ENCODE measurements at places on chromosomes 11 and 22.

GRCh38 chr11:47127213-47127612 is 49.5 kb downstream of the ARFGAP2 start:
- DNase-seq = no peak

DNA sequence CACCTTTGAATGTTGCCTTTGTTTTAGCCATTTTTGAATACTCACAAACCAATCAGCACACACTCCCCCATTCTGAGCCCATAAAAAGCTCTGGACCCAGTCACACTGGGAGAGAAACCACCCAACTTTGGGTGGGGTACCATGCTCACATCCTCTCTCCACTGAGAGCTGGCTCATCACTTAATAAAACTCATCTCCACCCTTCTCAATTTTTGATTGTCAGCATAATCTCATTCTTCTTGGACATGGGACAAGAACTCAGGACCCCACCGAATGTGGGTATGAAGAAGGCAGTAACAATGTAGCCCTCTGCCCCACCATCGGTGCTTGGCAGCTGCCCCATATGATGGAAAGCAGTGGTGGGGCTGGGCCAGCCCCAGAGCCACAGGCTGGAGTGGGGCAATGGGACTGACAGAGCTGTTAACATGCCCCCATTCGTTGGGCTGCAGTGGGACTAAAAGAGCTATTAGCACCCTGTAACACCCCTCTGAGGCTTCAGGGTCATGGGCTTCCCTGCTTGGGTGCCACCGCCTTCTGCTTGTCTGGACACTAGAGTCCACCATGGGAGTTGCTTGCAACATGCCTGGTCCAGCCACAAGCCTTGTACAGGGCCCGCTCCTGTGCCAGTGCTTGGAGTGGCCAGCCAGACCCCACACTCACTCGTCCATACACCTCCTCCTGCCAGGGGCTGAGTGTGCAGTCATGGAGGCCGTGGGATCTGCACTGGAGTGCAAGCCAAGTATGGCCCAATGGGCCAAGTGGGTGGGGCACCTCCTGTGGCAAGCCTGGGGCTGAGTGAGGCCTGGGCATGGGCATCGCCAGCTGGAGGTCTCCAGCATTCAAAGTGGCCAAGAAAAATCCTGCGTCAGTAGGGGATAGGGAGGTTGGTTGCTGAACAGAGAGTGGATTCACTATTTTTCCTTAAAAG is 471.1 kb downstream of the TBC1D22A start:
- no peak for DNase-seq

DNA sequence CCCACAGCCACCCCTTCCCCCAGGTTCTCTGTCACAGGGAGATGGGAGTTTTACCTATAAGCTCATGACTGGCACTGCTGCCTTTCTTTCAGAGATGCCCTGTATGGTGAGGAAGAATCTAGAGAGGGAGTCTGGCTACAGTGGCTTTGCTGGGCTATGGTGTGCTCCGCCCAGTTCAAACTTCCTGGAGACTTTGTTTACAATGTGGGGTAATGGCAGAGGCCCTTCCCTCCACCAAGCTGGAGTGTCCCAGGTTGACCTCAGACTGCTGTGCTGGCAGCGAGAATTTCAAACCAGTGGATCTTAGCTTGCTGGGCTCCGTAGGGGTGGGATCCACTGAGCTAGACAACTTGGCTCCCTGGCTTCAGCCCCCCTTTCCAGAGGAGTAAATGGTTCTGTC is 143.5 kb downstream of the MSANTD4 start:
- DNase-seq = no peak

- DNase-seq = no peak
Observed at GRCh38 chr22:20955548-20955947, 11.5 kb upstream of the AIFM3 start.

DNA sequence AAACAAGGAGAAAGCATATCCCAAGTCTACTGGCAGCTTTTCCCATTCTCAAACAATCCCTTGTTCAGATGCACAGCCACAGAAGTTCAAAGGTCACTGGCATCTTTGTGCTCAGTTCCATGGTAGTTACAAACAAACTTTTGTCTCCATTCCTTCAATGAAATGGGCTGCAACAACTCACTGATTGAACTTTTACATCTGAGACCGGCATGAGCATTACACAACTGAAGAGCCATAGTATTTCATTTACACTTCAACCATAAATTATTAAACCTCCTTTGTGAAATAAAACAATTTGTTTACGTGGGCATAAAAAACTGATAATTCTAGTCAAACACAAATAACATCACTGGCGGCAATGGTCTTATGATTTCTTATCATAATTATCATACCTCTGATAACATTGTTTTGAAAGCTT is 67.8 kb upstream of the ARHGAP32 start:
- DNase-seq = no peak

DNA sequence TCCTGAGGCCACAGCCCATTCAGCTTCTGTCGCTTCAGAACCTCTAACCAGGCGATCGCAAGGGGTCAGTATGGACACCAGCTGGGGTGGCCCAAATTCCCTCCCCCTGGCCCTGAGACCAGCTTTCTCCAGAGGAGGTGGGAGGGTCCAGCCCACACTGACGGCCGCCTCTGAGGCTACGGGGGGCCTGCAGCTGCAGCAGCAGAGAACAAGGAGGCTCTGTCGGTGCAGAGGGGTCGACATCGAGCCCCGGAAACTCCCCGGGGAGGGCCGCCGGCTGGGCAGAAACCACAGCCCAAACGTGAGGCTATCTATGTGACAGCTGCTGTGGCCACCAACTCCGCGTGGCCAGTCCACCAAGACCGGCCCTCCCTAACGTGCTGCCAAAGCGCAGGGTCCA is 40.8 kb downstream of the ELFN2 start:
- DNase-seq = no peak

- no peak for DNase-seq
Observed at GRCh38 chr11:2788168-2789071, 88.6 kb upstream of the KCNQ1OT1 start.

GRCh38 chr22:30420347-30421125 is 5.0 kb upstream of the MTFP1 start:
- DNase-seq = no peak

- DNase-seq = no peak
Observed at GRCh38 chr22:27810609-27811151, 9.1 kb upstream of the MN1 start.

DNA sequence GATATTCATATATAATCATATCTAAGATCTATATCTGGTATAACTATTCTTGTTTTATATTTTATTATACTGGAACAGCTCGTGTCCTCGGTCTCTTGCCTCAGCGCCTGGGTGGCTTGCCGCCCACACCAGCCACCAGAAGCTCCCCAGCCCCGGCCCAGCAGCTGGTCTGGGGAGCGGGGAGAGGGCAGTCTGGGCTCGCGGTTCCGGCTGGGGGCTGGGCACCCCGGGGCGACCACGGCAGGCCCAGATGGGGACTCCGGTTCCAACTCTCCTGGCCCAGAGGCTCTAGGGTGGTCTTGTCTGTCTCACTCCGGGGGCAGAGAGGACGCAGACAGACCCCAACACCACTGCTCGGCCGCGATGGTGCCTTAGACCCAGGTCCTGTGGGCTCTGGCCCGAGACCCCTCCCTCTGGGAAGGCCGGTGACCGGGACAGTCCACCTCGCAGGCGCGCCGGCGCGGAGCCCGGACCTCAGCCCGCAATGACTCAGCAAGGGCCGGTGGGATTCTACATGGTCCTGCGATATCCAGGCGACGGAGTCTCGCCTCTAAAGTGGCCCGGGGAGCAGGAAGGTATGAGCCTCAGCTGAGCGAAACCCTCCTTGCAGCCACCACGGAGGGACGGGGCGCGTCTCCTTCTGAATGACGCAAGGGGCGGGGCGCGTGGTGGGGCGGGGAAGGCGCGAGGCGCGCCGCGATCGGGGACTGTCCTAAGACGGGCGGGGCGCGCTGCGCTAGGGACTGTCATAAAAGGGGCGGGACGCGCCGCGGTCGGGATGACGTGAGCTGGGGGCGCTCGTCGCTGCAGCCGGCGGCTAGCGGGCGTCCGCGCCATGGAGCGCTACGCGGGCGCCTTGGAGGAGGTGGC is at the start of gene DGCR6:
Gene DGCR6 (plus strand): TSS at position 781 of the 870 bp plus-strand sequence. CDS start 55 bp downstream, at position 836.
- DNase-seq = no peak

- DNase-seq = no peak
Observed at GRCh38 chr11:47987310-47987709, 7.0 kb downstream of the PTPRJ start.
